ENCODE measurements at places on chromosomes 5 and 9. TPM values are rescaled to one million over a fixed set of nuclear protein-coding genes. Genes with fewer than 3 reads are reported as not detected.

The PCDHGA5 gene
- 7.9 TPM for total RNA-seq

The RIMOC1 gene
- total RNA-seq, result 34.1 TPM

The HTR1A gene
- total RNA-seq, result 0.99 TPM

The HIGD2A gene
- 152 TPM for total RNA-seq

The SLC25A2 gene
- not detected for total RNA-seq

DNA sequence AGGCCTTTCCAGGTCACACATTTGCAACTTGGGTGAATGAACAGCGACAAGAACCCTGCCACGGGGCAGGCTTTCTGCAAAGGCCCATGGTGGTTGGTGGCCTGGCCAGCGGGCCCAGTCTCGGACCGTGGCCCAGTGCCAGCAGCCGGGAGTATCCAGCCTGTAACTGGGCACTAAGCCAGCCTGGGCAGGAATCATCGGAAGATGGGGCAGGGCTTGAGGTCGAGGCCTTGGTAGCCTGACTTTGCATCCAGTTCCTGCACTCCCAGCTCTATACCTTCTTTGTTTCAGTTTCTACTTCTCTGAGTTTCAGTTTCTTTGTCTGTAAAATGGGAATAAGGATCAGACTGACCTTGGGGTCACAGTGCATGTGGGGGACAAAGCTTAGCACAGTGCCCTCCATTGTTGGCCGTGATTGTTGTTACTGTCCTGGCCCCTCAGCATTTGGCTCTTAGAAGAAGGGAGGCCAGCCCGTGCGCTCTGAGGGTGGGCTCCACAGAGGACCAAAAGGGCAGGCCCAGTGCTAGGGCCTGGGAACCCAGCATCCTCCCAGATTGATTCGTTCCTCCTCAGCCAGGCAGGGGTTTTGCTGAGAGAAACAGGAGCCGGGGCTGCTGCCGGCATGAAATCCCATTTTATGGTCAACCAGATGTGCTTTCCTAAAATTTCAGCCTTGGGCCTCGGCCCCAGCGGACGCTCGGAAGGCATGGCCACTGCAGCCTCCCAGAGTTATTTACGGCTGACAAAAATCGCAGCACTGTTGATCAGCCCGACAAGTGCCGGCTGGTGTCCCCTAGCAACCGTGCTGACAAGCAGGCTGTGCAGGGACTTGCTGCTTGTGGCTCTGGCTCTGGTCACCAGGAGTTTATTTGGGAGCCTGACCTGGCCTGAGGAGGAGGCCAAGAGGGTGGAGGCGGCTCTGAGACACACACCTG lies 43.6 kb downstream of the JADE2 start:
- peak; percentile 66 for DNase-seq
- peaks cover 44% of the 10 kb centered on the region for H3K4me1 ChIP-seq
- H3K36me3 ChIP-seq, result peaks cover 77% of the 10 kb centered on the region
- H3K27me3 ChIP-seq, result no peaks in the 10 kb centered on the region
- no peak overlapping the region for H3K4me3 ChIP-seq

GRCh38 chr5:62149879-62150278 lies 156.1 kb upstream of the KIF2A start:
- H3K4me3 ChIP-seq, result no peak overlapping the region
- no peak for DNase-seq
- H3K27ac ChIP-seq, result no peak overlapping the region
- no peaks in the 10 kb centered on the region for H3K27me3 ChIP-seq
- no peaks in the 10 kb centered on the region for H3K4me1 ChIP-seq
- no peaks in the 10 kb centered on the region for H3K36me3 ChIP-seq

DNA sequence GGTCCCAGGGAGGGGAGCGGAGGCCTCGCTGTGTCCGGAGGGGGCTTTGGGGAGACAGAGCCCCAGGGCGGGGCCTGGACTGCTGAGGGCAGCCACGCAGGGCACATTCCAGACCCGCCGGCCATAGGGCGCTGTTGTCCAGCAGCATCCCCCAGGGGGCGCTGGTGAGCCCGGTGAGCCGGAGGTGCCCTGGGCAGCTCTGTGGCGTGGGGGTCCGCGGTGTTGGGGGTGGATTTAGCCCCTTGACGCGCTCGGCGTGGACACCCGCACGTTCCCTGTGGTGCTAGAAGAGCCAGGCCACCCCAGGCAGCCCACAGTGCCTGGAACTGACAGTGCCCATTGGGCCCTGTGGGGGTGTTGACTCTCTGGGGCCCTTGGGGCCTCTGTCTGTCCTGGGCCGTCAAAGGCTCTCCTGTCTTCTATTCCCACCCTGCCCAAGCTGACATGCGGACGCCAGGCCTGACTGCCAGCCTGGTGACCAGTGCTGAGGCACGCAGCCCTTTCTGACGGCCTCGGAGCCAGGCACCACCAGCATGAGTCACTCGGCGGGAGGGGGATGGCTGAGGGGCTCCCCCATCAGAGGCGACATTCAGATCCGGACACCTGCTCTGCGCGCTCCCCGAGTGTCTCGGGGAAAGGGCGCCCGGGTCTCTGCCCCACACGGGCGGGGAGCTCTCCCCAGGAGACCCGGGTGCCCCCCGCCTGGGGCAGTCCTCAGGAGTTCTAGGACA lies 23.9 kb downstream of the TPPP start:
- no peak overlapping the region for H3K4me3 ChIP-seq
- no peak overlapping the region for H3K27ac ChIP-seq
- peaks cover 58% of the 10 kb centered on the region for H3K4me1 ChIP-seq
- no peak for DNase-seq
- peaks cover 80% of the 10 kb centered on the region for H3K36me3 ChIP-seq

DNA sequence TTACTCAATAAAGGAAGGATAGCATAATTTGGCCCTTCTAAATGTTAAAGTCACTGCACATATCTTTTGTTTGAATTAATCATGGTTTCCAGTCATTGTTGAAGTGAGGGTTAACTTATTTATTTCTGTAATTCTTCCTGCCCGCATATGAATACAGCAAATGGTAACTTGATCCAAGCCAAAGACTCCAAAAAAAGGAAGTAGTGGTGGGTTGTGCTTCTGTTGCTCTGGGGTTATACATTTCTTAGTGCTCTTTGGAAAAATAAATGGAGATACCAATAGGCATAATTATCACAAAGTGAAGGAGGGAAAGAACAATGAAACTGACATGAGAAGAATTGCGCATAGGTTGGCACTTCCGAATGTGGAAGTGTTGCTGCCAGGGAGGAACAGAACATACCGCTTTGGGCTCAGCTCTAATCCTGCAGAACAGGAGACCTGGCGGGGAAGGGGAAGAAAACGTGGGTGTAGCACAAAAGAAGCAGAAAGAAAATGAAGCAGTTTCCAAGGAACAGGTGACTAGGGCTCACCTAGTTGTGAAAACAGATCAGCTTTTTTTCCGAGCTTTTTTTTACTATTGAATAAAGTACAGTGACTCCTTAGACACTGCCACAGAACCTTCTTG lies 69.7 kb upstream of the TAF11L2 start:
- no peaks in the 10 kb centered on the region for H3K4me1 ChIP-seq
- H3K27ac ChIP-seq, result no peak overlapping the region
- H3K36me3 ChIP-seq, result no peaks in the 10 kb centered on the region
- no peak for DNase-seq

DNA sequence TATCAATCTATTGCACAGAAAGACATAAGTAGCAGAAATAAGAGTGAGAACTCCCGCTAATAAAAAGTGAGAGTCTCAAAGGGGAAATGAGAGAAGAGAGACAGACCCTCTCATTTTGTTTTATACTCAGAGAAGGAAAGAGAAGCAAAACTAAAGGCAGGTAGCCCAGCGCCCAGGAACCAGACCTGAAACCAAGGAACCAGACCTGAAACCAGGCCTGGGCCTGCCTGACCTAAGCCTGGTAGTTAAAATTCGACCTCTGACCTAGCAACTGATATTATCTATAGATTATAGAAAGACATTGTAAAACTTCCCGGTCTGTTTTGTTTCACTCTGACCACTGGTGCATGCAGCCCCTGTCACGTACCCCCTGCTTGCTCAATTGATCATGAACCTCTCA lies 134.5 kb upstream of the SEMA6A start:
- no peak overlapping the region for H3K4me3 ChIP-seq
- no peak for DNase-seq
- no peaks in the 10 kb centered on the region for H3K4me1 ChIP-seq
- H3K27ac ChIP-seq, result no peak overlapping the region
- no peaks in the 10 kb centered on the region for H3K27me3 ChIP-seq
- no peaks in the 10 kb centered on the region for H3K36me3 ChIP-seq

GRCh38 chr5:127746756-127747155 lies 43.6 kb downstream of the CCDC192 start:
- H3K27me3 ChIP-seq, result no peaks in the 10 kb centered on the region
- DNase-seq, result no peak
- H3K4me3 ChIP-seq, result no peak overlapping the region
- no peak overlapping the region for H3K27ac ChIP-seq

DNA sequence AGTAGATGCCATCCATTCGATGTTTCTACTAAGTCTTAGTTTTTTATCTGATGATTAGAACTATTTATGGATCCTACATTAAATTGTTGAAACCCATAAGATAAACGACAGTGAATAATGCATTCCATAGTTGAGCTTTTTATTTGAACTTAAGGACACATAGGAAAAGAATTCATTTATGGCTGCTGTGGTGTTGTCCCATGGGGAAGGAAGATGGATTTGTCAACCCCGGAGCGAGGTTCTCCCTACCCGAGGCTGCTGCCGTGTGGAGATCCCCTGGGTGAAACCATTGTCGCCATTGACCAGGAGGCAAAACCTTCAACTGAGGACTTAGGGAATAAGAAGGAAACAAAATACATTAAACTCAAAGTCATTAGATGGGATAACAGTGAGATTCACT lies 146.7 kb downstream of the PRDM6 start:
- H3K27ac ChIP-seq, result no peak overlapping the region
- H3K4me3 ChIP-seq, result no peak overlapping the region
- H3K27me3 ChIP-seq, result no peaks in the 10 kb centered on the region
- DNase-seq, result no peak
- no peaks in the 10 kb centered on the region for H3K36me3 ChIP-seq

Data from spinal cord (tissue), 10 donors.